Thyroid gland (tissue), 4 donors: ENCODE measurements at places on chromosomes 2 and 18. TPM values are rescaled to one million over a fixed set of nuclear protein-coding genes. Genes with fewer than 3 reads are reported as not detected.

PTPN18 gene
- total RNA-seq: 47.3 TPM

UGT1A6 gene
- 3.3 TPM for total RNA-seq

BCL11A gene
- total RNA-seq: 8.1 TPM

SCRN3 gene
- 37.5 TPM for total RNA-seq

TWIST2 gene
- 21.5 TPM for total RNA-seq

NAT8 gene
- not detected for total RNA-seq

BZW1 gene
- total RNA-seq: 136 TPM

RAB6C gene
- total RNA-seq: 0.15 TPM

GRCh38 chr18:9906481-9906880, 7.3 kb upstream of the VAPA start:
- DNase-seq: no peak

GRCh38 chr2:206396211-206396610, 47.1 kb upstream of the ADAM23 start:
- DNase-seq: no peak

GRCh38 chr2:111199840-111200239, 79.1 kb downstream of the BCL2L11 start:
- DNase-seq: no peak

- DNase-seq: no peak
Measured at GRCh38 chr2:231186325-231186724, 12.1 kb upstream of the ARMC9 start.

- DNase-seq: no peak
Measured at GRCh38 chr2:36351736-36352349, 3.7 kb upstream of the CRIM1 start.

GRCh38 chr2:8543383-8544170, 138.3 kb upstream of the ID2 start:
- DNase-seq: no peak

- DNase-seq: no peak
Measured at GRCh38 chr2:7780321-7780720, 863.1 kb downstream of the RNF144A start.

DNA sequence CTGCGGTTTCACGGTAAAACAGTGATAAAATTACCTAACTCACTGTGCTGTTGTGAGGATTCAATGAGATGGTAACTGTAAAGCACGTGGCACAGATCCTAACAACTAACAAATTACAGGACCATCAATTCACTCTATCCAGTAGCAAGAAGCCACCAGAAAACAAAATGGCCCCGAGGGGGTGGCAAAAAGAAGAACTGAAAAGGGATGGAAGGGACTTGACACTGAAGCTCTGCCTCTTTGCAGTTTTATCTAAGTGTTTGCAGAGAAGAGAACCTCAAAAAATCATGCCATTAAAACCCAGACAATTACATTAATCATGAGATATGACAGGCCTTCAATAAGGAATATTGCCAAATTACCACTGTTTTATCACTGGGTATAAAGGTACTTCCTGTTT, 46.7 kb downstream of the IRS1 start:
- no peak for DNase-seq

DNA sequence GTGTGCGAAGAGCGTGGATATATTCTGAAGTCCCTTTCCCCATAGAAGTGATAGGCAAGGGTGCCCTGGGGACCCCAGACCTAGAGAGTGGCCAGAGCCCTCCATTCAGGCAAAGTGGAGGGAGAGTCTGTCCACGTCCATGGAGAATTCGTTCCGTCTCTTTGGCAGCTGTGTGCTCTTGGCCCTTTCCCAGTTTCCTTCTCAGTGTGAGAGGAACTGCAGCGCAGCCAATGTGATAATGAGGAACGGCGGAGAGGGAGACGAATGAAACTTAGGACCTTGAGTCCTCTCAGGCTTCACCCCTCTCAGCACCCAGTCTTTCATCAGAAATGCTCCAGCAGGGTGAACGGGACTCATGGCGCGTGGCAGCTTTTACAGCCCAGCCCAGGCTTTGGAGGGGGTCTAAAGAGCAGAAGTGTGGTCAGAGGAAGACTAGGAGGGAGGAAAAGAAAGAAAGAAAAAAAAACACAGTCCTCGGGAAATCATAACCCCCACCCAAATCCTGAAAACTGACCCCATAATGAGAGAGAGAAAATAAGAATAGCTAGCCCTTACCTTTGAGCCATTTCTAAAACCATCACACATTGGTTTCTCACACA, 95.0 kb upstream of the RIOK3 start:
- peak; percentile 56 for DNase-seq

GRCh38 chr2:232888839-232889529, 18.9 kb downstream of the SNORC start:
- DNase-seq: no peak

DNA sequence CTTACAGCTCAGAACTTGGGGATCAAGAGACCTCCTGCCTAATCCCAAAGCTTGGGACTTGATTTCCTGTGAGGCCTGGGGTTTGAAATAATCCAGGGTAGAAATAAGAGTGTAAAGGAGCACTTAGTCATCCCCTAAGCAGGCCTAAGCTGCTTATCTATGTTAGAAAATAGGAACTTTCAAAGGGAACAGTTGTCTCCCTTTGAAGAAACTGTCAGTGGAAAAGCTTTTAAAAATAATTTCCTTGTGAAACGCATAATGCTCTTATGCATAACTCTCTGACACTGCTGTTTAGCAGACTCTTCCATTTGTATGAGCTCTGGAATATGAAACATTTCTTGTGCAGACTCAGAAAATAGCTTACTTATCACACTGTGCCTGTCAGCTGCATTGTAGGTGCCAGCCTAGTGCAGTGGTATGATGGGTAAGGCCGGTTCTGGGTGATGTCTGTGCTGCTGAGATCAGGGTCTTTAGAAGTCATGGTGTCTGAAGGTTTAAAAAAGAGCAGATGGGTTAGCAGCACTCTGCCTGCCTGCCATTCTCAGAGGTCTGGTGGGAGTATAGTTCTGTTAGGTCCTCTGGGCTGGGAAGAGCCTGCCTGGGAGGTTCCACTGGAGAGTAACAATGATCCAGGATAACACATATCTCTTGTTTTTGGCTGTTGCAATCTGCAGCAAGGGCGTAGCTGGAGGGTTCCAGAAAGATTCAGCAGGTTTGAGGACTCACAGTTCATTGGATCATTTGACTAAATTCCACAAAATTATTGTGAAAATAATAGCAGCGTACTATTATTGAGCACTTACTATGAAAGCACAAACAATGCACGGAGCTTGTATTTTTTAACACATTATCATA, 283.2 kb upstream of the MEX3C start:
- DNase-seq: no peak

- DNase-seq: no peak
Measured at GRCh38 chr18:64513401-64513800, 364.5 kb upstream of the LINC00305 start.

DNA sequence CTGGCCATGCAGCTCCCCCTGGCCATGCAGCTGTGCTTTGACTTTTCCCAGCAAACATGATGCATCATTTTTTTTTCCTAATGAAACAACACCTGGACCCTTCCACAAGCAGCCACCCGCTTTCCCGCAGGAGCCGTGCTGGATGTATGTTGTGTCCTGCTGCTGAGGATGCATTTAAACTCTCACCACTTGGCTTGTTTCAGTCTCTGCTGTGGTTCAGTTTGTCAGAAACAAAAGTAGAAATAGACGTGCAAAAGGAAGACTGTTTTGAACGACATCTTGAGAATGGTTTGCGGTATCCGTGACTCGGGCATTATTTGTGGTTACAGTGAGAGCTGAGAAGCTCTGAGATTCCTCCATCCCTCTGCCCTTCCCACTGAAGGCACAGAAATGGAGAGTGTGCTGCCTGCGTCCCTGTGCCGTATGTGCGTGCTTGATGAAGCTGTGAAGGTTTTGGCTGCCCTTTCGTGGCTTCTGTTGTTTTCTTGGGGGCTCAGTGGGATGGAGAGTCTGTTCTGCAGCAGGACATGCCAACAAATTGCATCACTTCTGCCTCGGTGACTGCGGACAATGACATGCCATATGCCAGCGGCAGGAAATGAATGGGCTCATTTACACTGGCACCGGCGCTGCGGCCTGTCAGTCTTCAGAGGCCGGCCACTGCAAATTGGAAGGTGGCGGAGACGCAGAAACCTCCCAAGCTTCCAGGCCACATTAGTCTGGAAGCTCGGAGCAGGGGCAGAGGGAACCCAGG, 417.7 kb upstream of the SALL3 start:
- DNase-seq: no peak

- no peak for DNase-seq
Measured at GRCh38 chr2:68730828-68731227, 3.8 kb upstream of the ARHGAP25 start.

- no peak for DNase-seq
Measured at GRCh38 chr2:225757248-225757647, 357.7 kb downstream of the NYAP2 start.

DNA sequence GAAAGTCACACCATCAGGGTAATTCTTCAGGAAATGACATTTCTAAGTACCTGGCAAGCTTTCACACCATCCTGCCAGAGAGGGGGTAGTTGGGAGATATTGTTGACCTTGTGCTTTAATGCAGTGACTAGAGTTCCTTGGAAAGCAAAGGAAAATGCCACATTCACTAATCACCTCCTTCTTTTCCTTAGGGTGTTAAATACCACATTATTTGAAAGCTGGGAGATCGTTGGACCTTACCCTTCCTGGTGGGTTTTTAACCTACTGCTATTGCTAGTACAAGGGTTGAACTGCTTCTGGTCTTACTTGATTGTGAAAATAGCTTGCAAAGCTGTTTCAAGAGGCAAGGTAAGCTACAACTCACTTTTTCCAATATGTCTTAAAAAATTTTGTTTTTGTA, 37.0 kb upstream of the NOSTRIN start:
- DNase-seq: no peak

GRCh38 chr2:26299471-26300101, 46.4 kb upstream of the SELENOI start:
- peak; percentile 73 for DNase-seq

- no peak for DNase-seq
Measured at GRCh38 chr18:10062302-10063300, 148.8 kb downstream of the VAPA start.

- DNase-seq: no peak
Measured at GRCh38 chr2:66888791-66889631, 454.1 kb downstream of the MEIS1 start.
